ENCODE measurements at places on chromosomes 12 and 14.

- no peak for DNase-seq
These were observed 122.0 kb downstream of the PTCSC3 start for GRCh38 chr14:36054353-36055051.

- DNase-seq = peak; percentile 92
These were observed 37.6 kb downstream of the BCAT1 start for GRCh38 chr12:24911271-24911791.

DNA sequence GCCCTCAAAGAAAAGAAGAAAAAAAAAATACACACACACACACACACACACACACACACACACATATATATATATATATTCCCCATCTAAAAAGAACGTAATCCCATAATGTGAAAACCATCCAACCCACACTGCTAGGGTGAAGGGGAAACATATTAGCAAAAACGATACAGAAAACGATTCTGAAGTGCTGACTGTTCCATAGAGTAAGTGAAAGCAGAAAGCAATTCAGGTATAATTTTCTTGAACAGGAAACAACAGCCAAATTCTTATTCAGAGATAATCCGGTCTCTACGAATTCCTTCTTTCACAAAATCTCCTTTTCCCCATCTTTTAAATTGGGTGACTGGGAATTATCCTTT is 393.5 kb downstream of the NOVA1 start:
- no peak for DNase-seq

DNA sequence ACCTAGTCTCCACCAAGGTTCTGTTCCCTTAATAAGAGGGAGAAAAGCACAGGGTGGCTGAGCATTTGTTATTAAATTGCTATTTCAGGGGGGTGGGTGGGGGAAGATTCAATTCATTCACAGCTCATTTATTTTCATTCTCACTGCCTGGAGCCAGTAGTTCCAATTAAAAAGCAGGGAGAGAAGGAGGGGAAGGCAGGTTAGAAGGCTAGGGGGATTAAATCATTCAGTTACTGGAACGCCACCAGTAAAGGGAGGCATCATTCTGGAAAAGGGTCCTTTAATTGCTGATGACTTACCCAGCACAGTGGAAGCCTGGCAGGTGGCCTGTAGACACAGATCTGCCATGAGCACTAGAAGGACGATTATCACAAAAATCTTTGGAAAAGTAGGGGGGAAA is 47.4 kb downstream of the NIN start:
- no peak for DNase-seq

DNA sequence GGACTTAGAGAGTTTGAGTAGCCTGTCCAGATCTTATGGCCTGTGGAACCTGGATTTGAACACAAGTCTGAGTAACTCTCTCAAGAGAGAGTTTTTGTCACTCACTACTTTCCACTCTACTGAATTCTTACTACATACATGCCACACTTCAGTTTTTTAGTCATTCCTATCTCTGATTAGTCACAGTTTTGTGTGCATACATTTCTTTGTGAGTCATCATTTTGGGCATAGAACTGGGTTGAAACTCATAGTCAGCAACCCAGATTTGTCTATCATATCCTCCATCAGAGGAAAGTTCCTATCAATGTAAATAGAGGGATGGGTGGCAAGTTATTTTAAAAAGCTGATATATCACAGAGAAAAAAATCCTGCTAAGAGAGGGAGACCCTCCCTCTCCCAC is 42.9 kb downstream of the FLRT2 start:
- DNase-seq = peak; percentile 85

DNA sequence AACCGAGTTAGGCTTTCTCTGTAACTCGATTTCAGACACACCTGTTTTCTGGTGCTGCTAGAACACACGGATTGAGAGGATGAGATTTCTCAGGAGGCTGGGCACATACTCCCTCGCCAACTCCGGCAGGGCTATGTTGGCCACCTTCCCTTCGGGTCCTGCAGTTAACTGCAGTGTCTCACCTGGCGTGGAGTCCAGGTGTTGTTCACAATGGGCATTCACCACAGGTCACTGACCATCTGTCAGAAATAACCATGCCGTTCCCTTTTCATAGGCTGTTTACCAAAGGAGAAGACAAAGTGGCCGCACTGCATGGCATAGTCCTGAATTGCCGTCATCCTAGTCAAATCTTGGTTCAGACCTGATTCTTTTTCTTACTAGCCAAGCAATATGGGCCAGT is 5.5 kb upstream of the KCNH3 start:
- no peak for DNase-seq

DNA sequence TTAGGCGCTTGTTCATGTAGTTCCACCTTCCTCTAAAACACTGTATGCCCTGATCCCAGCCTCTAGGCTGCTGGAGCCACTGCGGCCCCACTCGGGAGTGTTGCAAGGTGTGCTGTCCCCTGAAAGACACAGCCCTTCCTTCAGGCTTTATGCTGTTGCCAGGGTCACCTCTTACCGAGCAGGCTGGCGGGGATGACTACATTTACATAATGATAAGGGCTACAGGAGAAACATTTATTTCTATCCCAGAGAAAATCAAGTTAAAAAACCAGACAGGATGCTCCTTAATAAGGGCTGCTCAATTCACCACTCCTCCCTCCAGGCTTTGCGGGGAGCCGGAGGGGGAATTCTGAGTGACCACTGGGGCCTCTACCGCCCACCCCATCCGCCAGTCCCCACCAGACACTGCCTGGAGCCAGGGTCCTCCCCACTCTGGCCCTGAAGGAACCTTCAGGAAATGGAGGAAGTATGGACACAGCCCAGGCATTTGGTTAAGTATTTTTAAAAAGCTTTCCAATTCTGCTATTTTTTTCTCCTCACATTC is 200.6 kb downstream of the TTC7B start:
- DNase-seq = no peak

GRCh38 chr12:95424271-95424994 is 49.5 kb upstream of the METAP2 start:
- DNase-seq = no peak

GRCh38 chr14:60326274-60326673 is 77.3 kb downstream of the PPM1A start:
- DNase-seq = no peak

DNA sequence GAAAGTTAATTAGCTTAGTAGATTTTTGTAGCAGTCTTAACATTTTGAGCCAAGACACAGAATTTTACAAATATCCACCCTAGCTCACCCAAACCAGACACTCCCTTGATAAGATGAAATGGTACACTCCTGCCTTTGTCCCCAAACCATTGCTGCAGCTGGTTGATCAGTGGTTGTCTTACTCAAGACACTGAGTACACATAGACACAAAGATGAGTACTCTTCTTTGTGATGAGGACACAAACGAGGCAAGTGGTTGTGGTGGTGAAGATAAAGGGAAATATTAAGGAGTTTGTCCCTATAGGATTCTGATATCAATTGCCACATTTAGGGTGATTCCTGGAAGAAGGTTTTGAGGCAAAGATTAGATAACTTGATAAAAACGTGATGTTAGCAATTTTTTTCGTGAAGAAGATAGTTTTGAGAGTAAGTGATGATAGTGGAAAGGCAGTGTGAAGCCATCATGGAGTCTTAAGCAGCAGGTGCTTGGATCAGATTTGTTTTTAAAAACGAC is 21.4 kb upstream of the ATP2B1 start:
- DNase-seq = no peak

DNA sequence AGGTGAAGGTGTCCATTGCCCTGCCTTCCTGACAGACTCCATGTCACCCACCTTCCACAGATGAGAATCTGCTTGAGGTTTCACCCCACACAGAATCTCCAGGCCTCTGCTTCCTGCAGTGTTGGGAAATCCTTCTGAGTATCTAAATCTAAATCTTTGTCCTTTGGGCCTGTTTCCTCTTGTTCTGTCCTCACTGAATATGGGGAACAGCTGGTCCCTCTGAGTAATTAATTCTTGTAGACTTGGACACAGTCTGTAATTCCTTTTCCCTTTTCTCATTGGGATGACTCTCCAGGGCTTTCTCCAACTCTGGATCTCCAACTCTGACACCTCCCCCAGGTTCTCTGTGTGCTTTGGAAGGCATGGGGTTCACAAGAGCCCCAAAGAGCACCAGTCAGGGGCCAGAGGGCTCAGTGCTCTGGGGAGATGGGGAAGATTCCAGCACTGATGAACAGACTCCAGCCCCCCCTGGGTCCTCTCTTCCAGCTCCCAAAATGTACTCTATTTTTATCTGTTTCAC is 2.3 kb upstream of the ACVRL1 start:
- DNase-seq = no peak

DNA sequence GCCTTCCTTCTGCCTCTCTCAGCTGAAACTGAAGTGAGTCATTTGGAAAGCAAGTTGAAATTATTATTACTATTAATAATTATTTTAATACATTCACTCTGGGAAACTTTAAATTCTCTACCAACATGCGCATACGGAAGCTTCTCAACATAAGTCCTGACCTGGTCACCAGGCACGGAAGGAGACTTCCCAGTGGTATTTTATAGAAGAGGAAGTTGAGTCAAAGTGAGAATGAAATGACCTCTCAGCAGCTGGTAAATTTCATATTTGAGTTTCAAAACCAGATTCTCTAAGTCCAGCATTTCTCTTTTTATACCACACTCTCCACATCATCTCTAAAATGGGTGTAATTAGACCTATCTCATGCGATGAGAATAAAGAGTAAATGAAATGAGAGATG is 747.4 kb downstream of the VRK1 start:
- no peak for DNase-seq

DNA sequence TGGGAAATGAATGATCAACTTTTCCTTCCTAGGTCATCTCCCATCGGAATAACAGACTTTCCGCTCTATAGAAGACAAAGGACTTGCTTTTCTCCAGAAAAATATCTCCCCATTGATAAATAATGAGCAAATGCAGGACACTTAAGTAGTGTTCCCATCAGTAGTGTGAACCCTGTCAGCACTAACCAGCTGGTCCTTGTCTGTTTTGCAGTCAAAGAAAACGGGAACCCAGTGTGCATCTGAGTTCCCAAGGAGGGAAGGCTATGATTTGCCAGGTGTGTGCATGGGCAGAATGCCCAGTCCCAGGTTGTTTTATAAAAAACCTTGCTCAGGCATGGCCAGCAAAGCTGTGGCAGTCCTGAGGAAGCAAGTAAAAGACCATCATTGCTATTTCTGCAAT is 256.5 kb upstream of the HMGA2 start:
- no peak for DNase-seq

DNA sequence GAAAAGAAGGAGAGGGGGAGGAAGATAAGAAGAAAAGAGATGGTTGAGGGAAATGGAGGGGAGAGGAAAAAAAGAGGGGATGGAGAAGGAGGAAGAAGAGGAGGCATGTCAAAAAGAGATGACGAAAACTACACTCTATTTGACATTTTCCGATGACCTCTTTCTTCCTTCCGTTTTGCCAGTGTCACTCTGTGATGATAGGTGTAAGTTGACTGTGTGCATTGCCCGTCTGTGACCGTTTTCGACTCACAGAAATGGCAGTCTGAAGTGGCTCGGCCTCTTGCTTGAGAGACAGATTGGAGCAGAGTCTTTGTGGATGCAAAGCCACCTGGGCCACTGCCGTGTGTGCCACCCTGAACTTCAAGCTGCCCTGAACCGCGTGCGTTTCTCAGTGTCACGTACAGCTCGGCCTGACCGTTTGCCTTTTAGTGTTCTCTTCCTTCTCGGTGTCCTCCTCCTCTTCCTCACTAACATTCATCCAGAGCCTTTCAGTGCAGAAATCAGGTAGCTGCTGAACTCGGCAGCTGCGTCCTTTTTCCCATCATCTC is 32.7 kb downstream of the ELK3 start:
- no peak for DNase-seq

DNA sequence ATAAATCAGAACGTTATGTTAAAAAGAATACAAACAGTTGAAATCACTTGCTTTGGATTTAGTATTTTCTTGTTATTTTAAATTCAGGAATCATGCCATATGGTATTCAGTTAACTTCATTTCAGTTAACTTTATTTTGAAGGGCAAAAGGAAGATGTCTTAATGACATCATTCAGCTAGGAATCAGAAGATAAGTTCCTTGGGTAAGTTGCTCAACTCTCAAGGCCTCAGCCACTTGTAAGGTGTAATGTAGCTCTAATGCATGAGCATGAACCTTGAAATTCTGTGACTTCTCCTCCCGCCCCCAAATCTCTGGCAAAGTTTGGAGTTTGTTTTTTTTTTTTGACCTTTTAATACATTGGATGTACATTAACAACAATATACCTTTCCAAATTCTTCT is 42.6 kb downstream of the FRS2 start:
- DNase-seq = peak; percentile 86

- peak; percentile 91 for DNase-seq
These were observed 2.0 kb downstream of the CRY1 start for GRCh38 chr12:107091381-107091780.

DNA sequence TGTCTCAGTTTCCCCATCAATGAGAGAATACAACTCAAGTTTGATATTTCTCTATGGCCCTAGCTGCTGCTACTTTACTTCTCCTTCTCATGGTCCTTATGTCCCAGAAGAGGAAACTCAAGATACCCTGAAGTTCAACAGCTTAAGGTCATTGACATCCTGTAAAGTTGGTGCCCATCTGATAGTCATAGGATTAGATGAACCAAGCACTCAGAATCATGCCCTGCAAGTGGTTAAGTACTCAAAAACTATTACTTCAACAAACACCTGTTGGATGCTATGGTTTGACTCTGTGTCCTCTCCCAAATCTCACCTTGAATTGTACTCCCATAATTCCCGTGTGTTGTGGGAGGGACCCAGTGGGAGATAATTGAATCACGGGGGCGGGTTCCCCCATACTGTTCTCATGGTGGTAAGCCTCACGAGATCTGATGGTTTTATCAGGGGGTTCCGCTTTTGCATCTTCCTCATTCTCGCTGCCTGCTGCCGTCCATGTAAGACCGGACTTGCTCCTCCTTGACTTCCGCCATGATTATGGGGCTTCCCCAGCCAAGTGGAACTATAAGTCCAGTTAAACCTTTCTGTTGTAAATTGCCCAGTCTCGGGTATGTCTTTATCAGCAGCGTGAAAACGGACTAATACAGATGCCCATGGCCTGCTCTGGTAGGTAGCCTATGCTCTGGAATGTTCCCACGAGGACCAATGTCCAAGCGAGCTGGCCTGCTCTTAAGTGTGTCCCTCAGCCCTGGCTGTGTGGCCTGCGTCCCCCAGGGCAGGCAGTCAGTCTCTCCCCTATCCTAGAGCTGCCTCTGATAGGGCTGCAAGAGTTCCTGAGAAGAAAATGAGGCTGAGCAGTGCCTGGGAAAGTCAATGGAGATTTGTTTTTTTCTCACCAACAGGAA is 18.1 kb downstream of the CAMKK2 start:
- DNase-seq = no peak

DNA sequence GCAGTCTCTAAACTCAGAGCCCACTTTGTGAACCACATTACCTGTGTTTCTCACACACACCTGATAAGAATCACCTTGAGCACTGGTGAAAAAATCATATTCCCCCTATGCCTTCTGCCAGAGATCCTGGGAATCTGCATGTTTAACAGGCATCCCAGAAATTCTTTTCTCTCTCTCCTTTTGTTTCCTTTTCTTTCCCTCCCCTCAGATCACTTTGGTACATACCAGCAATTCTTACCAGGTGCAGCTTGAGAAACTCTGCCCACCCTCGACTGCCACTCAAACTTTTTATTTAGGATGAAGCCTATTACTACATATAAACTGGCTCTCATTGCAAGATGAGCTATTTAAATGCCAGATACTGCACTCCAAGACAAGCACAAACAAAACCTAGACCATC is 36.0 kb downstream of the HECTD4 start:
- no peak for DNase-seq
